CD8-positive, alpha-beta T cell (primary cell): ENCODE measurements at places on chromosomes 4 and X. TPM values are rescaled to one million over a fixed set of nuclear protein-coding genes. Genes with fewer than 3 reads are reported as not detected.

DNA sequence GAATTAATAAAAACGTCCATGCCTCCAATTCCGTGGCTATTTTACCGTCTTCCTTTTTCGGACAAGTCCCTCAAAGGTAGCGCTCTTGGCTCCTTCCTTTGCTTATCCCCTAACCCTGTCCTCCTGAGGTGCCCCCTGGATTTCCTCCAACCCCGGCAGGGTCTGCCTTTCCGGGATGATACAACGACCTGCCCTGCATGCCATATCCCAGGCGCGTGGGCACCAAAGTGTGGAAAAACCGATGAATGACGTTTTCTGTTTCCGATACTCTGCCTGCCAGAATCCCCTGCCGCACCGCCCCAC lies 706 bp upstream of the CSTF2 start:
- DNase-seq: no peak

DNA sequence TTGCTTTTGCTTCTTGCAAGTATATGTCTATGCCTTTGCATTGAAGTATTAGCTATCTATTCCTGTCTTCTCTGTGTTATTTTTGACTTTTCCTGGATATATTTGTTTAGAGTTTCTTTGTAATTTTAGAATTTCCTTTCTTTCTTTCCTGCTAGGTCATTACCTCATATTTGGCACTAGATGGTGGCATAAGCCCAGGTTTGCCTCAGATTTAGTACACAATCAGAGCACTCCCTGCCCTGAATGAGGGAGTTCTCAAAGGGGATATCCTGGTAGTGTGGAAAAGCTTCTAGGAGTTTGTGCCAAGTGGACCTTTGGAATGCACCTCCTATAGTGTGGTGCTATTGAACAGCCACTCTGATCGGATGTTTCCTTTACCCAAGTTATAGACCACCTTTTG lies 181.6 kb downstream of the UGT8 start:
- DNase-seq: no peak

DNA sequence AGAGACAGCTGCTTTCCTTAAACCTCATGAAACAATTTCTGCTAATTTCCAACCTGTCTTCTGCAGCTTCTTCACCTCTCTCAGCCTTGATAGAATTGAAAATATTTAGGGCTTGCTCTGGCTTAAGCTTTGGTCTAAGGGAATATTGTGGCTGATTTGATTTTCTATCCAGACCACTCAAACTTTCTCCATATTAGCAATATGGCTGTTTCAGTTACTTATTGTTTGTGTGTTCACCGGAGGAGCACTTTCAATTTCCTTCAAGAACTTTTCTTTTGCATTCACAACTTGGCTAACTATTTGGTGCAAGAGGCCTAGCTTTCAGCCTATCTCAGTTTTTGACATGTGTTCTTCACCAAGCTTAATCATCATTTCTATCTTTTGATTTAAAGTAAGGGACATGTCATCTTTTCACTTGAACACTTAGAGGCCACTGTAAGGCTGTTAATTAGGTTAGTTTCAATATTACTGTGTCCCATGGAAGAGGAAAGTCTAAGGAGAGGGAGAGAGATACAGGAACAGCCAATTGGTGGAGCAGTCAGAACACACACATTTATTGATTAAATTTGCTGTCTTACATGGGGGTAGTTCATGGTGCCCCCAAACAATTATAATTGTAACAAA lies 213.2 kb downstream of the RASL11B start:
- DNase-seq: no peak

DNA sequence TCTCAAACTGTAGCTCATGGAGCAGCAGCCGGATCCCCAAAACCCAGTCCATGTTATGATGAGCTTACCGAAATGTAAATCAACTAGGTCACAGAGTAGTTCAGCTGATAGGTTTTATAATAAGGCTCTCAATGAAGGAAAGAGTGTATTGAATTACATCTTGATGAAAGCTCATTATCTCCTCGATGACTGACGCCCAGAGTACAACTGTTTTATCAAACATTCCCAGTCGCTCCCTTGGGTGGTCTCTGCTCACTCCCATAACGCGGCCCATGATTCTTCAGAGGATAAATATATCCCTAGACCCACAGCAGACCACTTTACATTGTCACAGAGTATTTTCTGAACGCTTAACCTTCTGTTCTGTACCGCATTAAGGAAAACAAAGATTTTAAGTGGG lies 452.3 kb upstream of the GALNT7 start:
- DNase-seq: no peak

TIGD2 gene
- 2.4 TPM for total RNA-seq

ZMAT1 gene
- total RNA-seq: 15.7 TPM
